ENCODE measurements at places on chromosomes 13 and 19.
A peak's percentile ranks its signal among the peaks of the same experiment; 100 is the strongest.

- no peak for DNase-seq
These were observed 23.4 kb downstream of the CCNE1 start for GRCh38 chr19:29834991-29835846.

DNA sequence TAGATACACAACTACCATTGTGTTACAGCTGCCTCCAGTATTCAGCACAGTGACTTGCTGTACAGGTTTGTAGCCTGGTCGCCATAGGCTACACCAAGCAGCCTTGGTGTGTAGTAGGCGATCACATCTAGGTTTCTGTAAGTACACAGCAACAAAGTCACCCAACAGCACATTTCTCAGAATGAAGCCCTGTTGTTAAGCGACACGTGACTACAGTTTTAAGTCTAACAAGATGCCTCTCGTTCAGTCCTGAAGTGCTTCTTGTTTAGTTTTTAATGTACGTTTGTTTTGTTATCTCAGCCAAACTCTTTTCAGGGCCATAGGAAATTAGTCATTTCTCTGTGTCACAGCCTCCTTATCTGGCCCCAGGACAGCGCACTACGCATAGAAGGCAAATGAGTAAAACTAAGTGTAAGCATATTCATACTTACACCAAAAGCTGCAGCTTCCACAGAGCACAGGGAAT is 50.0 kb upstream of the GPR183 start:
- DNase-seq: no peak

GRCh38 chr19:58228585-58229254 is at the start of gene ZNF544:
TSS of gene ZNF544 (plus strand) at chr19:58228914. CDS start at chr19:58244024, 15,110 bp downstream.
- peak; percentile 57 for DNase-seq

DNA sequence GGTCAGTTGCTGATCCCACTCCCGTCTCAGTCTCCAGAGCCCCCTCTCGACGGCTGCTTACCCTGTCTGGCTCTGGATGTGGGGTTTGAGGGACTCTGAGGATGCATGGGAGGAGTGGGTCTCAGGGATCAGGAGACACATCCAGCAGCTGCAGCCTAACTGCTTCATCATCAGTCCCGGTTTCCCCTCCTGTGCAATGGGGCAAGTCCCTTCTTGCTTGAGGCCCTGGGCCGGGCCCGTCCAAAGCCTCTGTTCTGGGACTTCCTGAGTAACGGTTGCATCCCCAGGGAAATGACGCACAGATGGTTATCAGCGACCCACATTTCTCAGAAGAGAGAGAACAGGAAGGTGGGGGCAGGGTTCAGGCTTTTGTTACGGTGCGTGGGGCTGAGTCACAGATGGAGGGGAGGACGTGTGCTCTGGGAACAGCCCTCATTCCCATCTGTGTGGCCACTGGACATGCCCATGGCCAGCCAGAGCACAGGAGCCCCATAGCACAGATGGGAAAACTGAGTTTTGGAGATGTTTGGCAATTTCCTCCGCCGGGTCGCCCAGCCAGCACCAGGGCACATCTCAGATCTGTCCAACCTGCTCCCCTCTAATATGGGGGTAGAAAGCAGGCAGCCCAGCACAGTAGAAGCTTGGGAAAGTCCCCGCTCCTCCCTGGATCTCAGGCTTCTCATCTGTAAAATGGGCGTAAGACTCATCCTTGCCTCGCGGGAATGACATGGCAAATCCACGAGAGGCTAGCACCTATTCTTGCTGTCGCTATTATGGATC is 19.3 kb downstream of the GNA15 start:
- DNase-seq: peak; percentile 79

GRCh38 chr19:10112037-10112761 is 706 bp downstream of the P2RY11 start:
- DNase-seq: peak; percentile 60

- DNase-seq: no peak
These were observed 36.4 kb upstream of the SERPINE3 start for GRCh38 chr13:51303063-51303552.

DNA sequence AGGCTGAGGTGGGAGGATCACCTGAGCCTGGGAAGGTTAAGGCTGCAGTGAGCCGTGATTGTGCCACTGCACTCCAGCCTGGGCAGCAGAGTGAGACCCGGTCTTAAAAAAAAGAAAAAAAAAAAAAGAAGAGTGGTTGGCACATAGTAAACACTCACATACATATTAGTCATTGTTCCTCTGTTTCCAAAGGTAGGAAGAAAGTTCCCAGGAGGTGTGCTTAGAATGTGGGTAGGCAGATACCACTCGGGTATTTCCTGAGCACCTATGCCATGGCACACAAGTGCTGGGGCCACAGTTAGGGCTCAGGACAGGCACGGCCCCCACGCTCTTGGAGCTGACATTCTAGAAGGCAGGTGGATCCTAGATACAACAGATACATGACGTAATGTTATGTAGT is 41.4 kb downstream of the SIPA1L3 start:
- DNase-seq: no peak

GRCh38 chr19:3034656-3035541 is 5.8 kb upstream of the TLE2 start:
- DNase-seq: no peak

DNA sequence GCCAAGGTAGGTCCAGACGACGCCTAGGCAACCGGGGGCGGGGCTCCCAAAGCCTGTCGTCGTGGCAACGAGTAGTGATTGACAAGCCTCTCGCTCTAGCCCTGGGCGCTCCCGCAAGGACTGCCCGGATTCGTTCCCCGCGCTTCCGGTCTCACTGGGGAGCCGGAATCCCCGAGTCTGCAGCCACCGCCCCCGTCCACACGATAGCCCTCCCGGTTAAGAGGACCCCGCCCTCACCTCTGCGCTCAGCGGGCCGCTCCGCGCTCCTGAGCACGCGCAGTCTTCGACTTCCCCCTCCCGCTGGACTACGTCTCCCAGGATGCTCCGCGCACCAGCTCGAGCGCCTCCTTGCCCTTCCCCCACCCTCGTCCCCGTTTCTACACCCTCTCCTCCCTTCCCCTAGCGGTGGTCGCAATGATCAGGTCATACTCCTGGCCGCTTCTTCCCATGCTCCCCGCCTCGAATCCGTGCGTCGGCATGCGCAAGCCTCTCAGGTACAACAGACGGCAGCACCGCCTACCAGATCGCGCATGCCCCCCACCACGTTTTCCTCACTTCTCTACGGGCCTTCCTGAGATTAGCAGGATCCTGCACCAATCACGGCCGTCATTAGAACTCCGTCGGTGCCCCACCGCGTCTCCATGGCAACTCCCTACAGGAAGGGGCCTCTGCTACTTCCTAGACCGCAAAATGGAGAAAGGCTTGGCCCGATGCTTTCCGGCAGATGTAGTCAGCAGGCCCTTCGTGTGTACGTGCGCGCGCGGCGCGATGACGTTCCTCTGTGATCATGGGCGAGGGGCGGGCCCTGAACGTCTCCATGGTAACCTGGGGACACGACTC is at the start of gene MZF1:
TSS of gene MZF1 (minus strand) at position 518 of the 840 bp plus-strand sequence. CDS start 1,946 bp downstream, outside the sequence.
- DNase-seq: peak; percentile 100

GRCh38 chr13:31967155-31967554 is 64.4 kb upstream of the FRY start:
- no peak for DNase-seq

- no peak for DNase-seq
These were observed 17.0 kb downstream of the SUGT1 start for GRCh38 chr13:52669677-52670076.

- DNase-seq: no peak
These were observed 81.9 kb upstream of the SLC15A1 start for GRCh38 chr13:98834254-98834960.

DNA sequence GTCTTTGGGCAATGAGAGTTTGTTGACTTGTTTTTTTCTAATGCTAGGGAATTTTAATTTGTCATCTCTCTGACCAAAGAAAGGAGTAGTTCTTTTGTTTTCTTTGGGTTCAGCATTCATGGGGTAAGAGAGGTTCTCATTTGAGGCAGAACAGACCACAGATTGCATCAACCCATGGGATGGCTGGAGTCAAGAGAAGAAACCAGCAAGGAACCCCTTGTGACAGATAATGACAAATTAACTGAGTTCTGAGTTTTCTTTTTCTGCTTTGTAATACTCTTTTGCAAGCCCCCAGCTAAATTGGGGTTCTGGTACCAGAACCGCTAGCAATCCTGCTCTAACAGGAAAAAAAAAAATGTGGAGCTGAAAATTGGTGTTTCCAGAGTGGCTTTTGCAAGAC is 864.1 kb downstream of the DIAPH3 start:
- DNase-seq: no peak

DNA sequence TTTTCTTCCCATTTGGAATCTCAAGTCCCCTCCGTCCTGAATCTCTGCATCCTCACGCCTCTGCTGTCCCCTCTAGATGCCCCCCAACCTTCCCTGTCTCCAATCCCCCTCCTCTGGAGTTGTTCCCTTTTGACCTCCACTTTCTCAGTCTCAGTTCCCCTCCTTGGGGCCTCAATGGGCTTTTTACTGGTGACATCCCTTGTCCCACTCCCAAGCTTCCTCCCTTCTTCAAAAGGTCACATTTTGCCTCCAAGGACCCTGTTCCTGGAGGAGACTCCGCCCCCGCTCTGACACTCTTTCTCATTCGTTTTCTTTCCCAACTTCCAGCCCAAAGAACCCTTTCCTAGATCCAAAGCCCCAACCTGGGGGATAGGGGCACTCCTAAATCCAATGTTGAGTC is 1.0 kb downstream of the AP2S1 start:
- no peak for DNase-seq

DNA sequence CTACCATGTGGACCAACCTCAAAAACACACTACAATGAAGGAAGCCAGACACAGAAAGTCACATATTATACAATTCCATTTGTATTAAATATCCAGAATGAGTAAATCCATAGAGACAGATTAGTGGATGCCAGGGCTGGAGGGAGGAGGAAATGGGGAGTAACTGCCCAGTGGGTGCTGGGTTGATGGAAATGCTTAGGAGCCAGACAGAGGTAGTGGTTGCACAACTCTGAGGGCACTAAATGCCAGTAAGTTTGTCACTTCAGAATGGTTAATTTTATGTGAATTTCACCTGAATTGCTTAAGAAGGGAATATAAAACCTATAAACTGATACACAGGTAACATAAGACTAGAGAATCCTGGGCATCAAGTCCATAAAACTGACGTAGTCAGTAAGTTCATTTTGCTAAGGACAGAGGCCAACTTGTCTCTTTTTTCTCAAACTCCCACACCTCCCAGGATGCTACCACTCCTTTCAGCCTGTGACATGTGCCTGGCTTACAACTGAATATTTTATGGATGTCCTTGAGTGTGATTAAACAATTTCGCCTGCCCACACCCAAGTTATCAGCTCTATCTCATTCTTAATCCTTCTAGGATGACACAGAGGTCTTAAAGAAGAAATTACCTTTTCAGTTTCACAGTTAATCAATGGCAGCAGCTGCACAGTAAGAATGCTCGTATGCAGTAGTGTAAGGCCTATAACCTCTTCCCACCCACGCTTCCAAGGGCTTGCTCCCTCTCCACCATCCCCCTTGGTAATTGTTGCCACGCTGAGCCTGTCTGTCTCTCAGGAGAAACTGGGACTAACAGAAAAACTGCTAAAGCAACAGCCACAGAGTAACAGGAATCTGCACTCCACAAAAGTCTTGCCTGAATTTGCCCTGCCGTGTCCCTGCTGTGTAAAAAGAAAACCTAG is 5.9 kb upstream of the MLNR start:
- DNase-seq: no peak

DNA sequence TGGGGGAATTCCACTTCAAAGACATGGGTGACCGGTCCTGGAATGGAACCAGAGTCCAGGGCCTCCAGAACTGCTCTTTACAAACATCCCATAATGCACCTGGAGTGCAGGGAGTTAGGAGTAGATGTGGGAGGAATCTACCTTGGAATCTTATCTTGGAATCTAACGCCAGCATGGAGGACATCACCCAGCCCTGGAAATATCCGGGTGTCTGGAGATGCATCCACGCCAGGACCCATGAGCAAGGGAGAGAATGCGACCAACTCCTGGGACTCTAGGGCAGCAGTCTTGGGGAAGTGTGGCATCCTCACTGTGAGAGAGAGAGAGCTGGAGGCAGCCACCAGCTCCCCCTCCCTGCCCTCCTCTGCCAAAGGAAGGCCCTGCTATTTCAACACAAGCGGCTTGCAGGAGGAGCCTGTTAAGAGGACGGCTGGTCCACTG is 211.8 kb downstream of the UQCRFS1 start:
- no peak for DNase-seq

GRCh38 chr13:51638216-51638871 is 54.1 kb downstream of the WDFY2 start:
- no peak for DNase-seq

GRCh38 chr19:56133858-56134653 is 7.0 kb upstream of the ZNF444 start:
- no peak for DNase-seq

GRCh38 chr19:47790398-47790814 is 11.9 kb downstream of the SELENOW start:
- DNase-seq: peak; percentile 88

- DNase-seq: no peak
These were observed 588 bp downstream of the DNASE2 start for GRCh38 chr19:12880551-12881171.

- DNase-seq: no peak
These were observed 197.1 kb upstream of the TSHZ3 start for GRCh38 chr19:31546205-31546960.

GRCh38 chr13:73667756-73668155 is 466.4 kb downstream of the KLF12 start:
- DNase-seq: no peak

GRCh38 chr19:17627161-17627560 is 61.0 kb downstream of the UNC13A start:
- no peak for DNase-seq

DNA sequence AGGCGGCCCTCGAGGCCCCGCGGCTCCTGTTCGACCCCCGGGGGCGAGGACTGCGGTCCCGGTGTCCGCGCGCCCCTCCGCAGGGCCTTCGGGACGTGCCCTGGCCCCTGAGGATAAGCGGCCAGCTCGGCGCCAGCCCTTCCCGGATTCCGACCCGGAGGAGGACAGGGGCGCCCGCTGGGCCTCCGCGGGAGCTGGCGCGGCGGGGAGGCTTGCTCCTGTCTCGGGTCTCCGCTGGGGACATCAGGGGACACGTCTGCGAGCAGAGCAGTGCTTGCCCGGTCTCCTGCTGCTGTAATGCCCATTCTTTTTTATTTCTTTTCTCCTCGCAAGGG is 829 bp downstream of the B3GLCT start:
- peak; percentile 44 for DNase-seq

DNA sequence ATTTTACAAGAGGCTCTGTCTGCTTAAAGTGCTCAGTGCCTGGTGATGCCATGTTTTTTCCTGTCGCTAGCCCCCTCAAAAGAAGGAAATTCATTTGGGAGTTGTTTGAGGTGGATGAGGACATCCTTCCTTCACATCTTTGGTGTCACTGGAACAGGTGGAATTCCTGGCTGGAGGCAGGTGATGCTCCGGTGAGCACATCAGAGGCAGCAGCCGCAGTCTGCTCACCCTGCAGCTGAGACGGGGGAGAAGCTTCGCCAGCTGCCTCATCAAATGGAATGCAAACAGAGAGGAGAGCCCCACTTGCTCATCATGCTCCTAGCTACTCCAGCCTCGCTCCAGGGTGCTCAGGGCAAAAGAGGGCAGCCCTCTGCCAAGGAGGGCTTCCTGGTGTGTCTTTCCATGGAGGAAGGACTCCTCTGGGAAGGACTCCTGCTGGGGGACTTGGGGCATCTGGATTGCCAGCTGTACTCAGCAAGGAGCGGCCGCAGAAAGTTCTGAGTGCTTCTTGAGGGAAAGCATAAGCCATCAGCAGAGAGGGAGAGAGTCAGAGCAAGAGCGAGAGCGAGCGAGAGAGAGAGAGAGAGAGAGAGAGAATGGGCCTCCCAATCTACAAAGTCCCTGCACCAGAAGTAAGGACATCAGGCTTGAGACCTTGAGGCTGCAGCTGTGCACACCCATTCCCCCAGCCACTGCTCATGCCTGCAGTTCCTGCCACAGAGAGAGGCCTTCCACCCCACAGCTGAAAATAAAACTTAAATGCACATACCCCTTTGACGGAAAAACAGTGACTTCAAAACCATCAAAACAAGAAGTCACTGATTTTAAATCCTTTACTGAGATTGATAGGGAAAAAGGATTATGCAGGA is 74.3 kb upstream of the UBL3 start:
- no peak for DNase-seq

Measured in activated CD8-positive, alpha-beta memory T cell treated with anti-CD3 and anti-CD28 coated beads, Interleukin-2, amount 50 U/mL, for 4 hours (primary cell).